ENCODE measurements at places on chromosomes 13 and 19.
A peak's percentile ranks its signal among the peaks of the same experiment; 100 is the strongest.

DNA sequence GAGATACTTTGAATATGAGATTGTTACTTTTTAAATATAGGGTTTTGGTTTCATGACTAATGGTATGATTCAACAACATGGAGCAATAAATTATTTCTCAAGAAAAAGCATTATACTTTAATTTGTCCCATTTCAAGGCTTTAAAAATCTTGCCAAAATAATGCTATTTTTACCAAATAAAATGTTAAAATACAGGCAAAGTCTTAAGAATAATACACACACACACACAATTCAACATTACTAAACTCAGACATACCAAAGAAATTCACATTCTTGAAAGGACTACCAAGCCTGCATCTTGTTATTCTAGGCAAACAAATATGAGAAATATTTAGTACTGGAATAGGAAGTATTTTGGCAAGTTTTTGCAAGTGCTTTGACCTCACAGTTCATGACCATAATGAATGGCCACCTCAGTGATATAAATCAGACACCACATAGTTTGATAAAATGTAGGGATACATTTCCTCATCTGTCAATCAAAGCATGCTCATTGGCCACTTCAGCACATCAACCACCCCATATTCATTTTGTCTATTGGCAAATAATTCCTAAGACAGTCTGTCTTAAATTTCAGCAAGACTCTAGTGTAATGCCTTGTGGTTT lies 107.2 kb downstream of the NALCN start:
- DNase-seq = no peak

GRCh38 chr13:24212674-24213073 lies 52.2 kb downstream of the SPATA13 start:
- DNase-seq = no peak

DNA sequence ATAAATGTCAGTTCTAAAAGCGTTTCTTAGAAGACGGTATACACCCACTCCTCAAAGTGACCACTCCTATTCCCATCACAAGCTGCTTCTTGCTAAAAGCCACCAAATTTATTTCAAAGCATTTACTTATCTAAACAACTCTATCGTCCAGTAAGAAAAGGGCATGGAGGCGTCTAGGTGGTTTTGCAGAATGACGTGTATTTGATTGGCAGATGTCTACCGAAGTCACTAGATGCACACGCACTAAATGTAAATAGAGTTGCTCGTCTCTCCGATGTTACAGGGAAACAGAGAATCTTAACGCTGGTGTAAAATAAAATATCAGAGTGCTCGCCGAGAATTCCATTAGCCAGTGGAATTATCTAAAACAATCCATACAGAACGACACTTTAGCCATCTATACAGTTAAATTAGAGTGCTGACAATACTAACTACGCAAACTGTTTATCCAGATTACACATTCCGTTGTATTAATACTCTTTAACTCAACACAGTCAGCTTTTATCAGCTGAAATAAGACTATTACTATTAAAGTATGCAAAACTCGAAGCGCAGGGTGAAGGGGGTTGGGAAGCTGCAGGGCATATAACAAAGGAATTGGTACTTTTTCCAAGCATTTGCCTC lies 1.9 kb downstream of the KLF12 start:
- DNase-seq = peak; percentile 73

- DNase-seq = no peak
Measured at GRCh38 chr13:25468325-25469168, 96.8 kb downstream of the ATP8A2 start.

DNA sequence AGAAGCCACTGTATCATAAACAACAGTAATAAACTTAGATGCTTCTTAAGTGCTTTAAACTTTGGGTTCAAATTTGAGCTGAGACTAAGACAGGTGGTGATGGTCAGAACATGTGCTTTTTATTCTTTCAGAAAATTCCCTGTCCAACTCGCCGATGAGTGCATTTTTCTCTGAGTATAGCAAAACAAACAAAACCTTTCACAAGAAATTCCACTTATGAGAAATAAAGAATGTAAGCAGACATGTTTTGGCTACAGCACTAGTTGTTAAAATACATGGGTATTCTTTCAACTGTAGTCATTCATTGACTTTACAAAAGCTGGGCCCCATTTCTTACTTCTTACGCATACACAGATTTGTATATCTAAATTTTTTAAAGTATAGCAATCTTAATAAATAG lies 125.6 kb downstream of the SPRY2 start:
- no peak for DNase-seq

DNA sequence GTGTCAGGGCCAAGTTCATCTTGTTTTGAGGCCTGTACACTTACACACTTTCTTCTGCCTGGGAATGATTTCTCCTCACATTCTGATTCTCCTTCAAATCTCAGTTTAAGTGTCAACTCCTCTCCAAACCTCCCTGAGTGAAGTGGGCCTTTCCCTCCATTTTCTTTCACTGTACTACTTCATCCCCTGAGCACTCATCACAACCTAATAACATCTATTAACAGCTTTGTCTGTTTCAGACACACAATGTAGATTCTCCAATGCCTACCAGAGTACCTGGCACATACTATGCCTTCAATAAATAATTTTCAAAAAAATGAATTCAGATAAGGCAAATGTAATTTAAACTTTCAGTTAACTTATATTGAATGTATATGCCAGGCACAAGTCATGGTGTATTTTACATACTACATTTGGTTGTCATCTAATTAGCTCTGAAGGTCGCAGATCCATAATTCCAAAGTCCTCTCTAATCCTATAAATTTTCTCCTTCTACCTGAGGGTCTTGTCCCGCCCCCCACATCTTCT lies 357 bp upstream of the COG6 start:
- DNase-seq = no peak

- no peak for DNase-seq
Measured at GRCh38 chr19:44698492-44699201, at the start of gene CEACAM16. Gene CEACAM16 (plus strand): TSS chr19:44699151. CDS start chr19:44701457, 2,306 bp downstream.

DNA sequence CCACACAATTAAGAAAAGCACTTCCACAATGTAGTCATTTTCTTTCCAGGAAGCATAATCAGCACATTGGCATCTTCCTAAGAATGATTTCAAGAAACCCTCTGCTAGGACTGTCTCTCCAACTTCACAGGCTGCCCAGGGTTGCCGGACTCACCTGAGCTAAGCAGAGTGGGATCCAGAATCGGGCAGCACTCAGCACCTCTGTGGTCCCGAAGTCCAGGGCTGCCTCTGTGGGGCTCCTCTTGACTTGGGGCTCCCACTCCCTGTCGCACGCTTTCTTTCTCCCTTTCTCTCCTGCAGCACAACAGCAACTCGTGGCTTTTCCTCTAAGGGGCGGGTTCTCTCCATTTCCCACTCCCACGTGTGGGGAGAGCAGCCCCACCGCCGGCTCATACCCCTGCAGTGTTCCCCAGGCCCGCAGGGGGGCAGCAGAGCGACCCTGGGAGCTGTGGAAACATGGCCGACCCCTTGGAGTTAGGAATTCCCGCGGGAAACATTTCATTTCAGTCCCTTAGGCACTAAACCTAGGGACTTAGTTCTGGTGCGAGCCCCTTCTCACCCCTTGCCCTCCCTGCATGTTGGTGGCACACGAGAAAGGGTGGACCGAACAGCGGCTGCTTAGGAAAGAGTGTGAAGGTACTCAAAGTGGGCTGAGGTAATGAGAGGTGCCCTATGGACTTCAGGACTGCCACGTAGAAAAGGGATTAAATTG lies at the start of gene TMEM272:
TSS of gene TMEM272 (minus strand) at position 316 of the 712 bp plus-strand sequence. CDS start 6,647 bp downstream, outside the sequence.
- peak; percentile 31 for DNase-seq

DNA sequence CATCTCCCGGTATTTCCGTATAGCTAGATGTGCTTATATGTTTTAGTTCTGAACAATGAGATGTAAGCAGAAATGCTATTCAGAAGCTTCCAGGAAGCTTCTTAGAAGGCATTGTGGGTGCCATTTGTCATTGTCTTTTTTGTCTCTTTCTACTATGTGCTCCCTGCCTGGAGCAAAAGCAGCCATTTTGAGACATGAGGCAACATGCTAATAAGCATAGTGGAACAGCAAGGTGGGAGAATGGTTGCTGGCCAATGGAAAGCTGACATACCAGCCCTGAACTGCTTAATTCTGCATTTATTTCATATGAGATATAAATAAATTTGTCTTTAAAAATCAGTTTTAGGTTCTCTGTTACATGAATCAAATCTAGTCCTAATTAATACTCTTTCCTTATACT lies 299.7 kb downstream of the LMO7 start:
- no peak for DNase-seq

DNA sequence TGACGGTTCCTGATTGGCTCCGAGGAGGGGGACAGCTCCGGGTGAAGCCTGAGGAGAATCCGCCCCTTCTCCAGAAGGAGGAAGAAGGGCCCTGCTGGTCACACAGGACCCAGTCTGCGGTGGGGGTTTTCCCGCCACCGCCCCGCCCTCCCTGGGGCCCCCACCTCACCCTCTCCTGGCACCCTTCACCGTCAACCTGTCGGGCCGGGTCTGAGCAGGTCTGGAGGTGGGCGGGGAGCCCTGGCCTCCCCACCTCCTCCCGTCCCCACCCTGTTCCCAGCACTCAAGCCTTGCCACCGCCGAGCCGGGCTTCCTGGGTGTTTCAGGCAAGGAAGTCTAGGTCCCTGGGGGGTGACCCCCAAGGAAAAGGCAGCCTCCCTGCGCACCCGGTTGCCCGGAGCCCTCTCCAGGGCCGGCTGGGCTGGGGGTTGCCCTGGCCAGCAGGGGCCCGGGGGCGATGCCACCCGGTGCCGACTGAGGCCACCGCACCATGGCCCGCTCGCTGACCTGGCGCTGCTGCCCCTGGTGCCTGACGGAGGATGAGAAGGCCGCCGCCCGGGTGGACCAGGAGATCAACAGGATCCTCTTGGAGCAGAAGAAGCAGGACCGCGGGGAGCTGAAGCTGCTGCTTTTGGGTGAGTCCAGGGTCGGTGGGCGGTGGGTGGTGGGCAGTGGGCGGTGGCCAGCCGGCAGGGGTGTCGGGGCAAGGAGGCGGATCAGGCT lies at the start of gene GNA15:
TSS of gene GNA15 (plus strand) at position 73 of the 723 bp plus-strand sequence. CDS start at position 491, 418 bp downstream.
- peak; percentile 46 for DNase-seq

DNA sequence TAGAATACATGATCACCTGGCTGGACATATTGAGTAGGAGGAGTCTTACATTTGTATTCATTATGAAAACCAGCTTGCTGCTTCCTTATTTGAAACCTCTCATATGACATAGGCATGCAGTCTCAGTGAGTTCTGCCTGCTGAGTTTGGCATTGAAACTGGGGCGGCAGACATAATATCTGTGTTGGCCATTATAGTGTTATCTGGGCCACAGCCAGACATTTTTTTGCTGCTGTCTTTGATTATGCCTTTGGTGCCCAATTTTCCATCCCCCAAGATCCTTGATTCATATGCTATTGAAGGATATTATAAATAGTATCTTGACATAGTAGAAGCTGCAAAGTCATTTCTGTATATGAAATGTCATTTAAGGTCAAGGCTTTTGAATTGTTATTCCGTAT lies 15.8 kb downstream of the FREM2 start:
- no peak for DNase-seq

Measured in central memory CD4-positive, alpha-beta T cell (primary cell).